ENCODE measurements at places on chromosomes 13 and 19. TPM values are rescaled to one million over a fixed set of nuclear protein-coding genes. Genes with fewer than 3 reads are reported as not detected.

ACP5 gene
- polyA plus RNA-seq: 48.2 TPM

ZNF823 gene
- polyA plus RNA-seq: 5.6 TPM

RNF113B gene
- not detected for polyA plus RNA-seq

ADM5 gene
- polyA plus RNA-seq: 5.5 TPM

DHX34 gene
- 16.0 TPM for polyA plus RNA-seq

TMEM190 gene
- 3.4 TPM for polyA plus RNA-seq

CEACAM7 gene
- polyA plus RNA-seq: 1.8 TPM

KLF5 gene
- 78.5 TPM for polyA plus RNA-seq

SIGLEC8 gene
- 2.1 TPM for polyA plus RNA-seq

ZNF350 gene
- polyA plus RNA-seq: 10.0 TPM

KIR3DL2 gene
- polyA plus RNA-seq: 0.21 TPM

DLL3 gene
- polyA plus RNA-seq: 0.14 TPM

DOCK6 gene
- polyA plus RNA-seq: 20.8 TPM

Data from thymus (tissue), 14 donors.